Hepatocyte (in vitro differentiated cells): ENCODE measurements at places on chromosomes 2 and 18.

GRCh38 chr2:126895336-126895735 is 3.4 kb upstream of the TEX51 start:
- DNase-seq, result no peak
- H3K27me3 ChIP-seq, result no peaks in the 10 kb centered on the region
- no peaks in the 10 kb centered on the region for H3K36me3 ChIP-seq
- H3K4me1 ChIP-seq, result no peaks in the 10 kb centered on the region
- no peak overlapping the region for H3K4me3 ChIP-seq
- H3K27ac ChIP-seq, result no peak overlapping the region

DNA sequence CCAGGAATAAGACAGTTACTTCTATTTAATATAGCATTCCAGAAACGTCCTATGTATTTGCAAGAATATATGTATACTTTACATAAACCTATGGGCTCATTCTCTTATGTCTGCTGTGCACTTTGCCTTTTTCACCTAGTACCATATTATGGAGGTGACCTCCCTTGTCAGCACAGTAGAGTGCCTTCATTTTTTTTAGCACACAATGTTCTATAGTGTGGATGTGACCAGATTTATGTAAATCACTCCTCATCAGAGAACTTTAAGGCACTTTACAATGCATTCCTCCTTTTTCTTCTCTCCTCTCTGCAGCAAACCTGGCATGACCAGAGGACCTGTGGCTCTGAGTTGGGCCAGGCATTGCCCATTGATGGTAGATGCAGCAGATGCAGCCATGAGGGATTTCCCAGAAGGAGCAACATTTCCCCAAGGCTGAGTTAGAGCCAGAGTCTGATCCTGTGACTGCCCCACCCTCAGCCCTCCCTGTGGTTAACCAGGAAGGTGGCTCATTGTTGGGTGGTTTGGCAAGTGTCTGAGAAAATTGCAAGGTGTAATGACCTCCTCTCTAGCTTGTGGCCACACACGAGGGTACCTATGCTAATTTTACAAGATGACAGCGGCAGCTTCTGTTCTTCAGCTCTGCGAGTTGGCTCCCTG is 76.5 kb upstream of the DLX2 start:
- H3K36me3 ChIP-seq, result no peaks in the 10 kb centered on the region
- H3K27ac ChIP-seq, result no peak overlapping the region
- no peak overlapping the region for H3K4me3 ChIP-seq
- peaks cover 4% of the 10 kb centered on the region for H3K4me1 ChIP-seq
- no peak for DNase-seq
- no peaks in the 10 kb centered on the region for H3K27me3 ChIP-seq

- no peaks in the 10 kb centered on the region for H3K4me1 ChIP-seq
- H3K27me3 ChIP-seq, result no peaks in the 10 kb centered on the region
- H3K4me3 ChIP-seq, result no peak overlapping the region
- DNase-seq, result no peak
Observed at GRCh38 chr2:111235192-111236015, 114.7 kb downstream of the BCL2L11 start.

GRCh38 chr2:167196461-167197252 is 308.4 kb downstream of the XIRP2 start:
- H3K4me3 ChIP-seq, result no peak overlapping the region
- no peaks in the 10 kb centered on the region for H3K36me3 ChIP-seq
- no peak overlapping the region for H3K27ac ChIP-seq
- no peaks in the 10 kb centered on the region for H3K4me1 ChIP-seq

DNA sequence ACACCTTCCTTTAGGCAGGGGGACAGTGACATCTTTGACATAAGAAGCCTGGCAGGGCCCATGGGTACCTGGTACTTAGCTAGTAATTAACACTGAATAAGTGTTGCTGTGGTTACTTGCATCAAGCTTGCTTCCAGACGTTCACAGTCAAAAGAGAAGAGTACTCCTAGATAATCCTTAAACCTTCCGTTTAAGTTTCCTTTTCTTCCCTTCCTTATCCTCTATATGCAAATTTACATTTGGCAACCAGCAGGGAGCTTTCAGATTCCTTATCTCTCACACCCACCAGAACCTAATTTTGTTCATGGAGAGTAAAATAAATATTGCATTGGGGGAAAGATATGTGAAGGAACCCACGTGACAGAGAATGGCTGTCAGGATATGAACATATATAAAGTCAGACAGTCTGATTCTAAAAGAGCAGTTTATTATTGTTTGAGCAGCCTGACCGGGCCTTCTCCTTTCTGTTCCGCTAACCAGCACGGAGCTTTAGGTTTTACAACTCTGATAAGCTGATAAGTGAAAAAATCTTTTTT is 7.8 kb upstream of the RAB31 start:
- no peak overlapping the region for H3K4me3 ChIP-seq
- H3K4me1 ChIP-seq, result peaks cover 7% of the 10 kb centered on the region
- peak; percentile 61 for DNase-seq
- no peaks in the 10 kb centered on the region for H3K27me3 ChIP-seq
- H3K27ac ChIP-seq, result no peak overlapping the region

DNA sequence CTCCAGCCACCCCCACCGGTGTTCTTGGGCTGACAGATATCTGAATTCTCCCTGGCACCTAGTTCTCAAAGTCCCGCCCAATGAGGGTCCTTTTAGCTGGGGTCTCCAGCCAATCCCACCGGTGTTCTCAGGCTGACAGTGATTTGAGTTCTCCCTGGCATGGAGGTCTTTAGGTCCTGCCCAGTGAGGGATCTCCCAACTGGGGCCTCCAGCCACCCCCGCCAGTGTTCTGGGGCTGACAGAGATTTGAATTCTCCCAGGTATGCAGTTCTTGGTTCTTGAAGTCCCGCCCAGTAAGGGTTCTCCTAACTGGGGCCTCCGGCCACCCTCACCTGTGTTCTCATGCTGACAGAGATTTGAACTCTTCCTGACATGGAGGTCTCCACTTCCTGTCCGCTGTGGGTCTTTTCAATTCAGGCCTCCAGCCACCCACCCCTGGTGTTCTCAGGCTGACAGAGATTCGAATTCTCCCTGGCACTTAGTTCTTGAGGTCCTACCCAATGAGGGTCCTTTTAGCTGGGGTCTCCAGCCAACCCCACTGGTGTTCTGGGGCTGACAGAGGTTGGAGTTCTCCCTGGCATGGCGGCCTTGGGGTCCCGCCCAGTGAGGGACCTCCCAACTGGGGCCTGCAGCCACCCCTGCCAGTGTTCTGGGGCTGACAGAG is 154.6 kb downstream of the ANKRD36 start:
- peak; percentile 3 for DNase-seq
- H3K4me3 ChIP-seq, result no peak overlapping the region
- H3K4me1 ChIP-seq, result no peaks in the 10 kb centered on the region
- no peaks in the 10 kb centered on the region for H3K27me3 ChIP-seq
- no peaks in the 10 kb centered on the region for H3K36me3 ChIP-seq

- no peak overlapping the region for H3K4me3 ChIP-seq
- no peak for DNase-seq
- H3K27ac ChIP-seq, result no peak overlapping the region
- no peaks in the 10 kb centered on the region for H3K4me1 ChIP-seq
- H3K27me3 ChIP-seq, result no peaks in the 10 kb centered on the region
- H3K36me3 ChIP-seq, result no peaks in the 10 kb centered on the region
Observed at GRCh38 chr2:51120754-51121280, 88.9 kb upstream of the NRXN1 start.

DNA sequence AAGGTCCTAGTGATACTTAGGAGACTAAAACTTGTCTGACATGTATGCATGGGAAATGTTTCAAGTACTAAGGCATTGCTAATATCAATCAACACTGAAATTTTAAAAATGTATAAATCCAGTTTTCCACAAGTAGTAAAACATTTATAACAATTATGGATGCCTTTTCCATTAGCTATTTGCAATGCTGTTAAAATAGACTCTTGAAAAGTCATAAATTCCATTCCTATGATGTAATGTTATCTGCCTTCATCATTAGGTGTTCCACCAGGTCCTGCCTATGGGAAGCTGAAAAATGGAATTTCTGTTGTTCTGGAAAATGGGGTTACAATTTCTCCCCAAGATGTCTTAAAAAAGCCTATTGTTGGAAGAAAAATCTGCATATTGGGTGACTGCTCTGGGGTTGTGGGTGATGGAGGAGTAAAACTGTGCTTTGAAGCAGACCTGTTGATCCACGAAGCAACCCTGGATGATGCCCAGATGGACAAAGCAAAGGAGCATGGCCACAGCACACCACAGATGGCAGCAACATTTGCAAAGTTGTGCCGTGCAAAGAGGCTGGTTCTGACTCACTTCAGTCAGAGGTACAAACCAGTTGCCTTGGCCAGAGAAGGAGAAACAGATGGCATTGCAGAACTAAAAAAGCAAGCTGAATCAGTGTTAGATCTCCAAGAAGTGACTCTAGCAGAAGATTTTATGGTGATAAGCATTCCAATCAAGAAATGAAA is 18.7 kb downstream of the ELAC1 start:
- peak overlapping the region; percentile 56 for H3K27ac ChIP-seq
- DNase-seq, result no peak
- H3K4me1 ChIP-seq, result peaks cover 4% of the 10 kb centered on the region
- no peaks in the 10 kb centered on the region for H3K36me3 ChIP-seq
- no peaks in the 10 kb centered on the region for H3K27me3 ChIP-seq

DNA sequence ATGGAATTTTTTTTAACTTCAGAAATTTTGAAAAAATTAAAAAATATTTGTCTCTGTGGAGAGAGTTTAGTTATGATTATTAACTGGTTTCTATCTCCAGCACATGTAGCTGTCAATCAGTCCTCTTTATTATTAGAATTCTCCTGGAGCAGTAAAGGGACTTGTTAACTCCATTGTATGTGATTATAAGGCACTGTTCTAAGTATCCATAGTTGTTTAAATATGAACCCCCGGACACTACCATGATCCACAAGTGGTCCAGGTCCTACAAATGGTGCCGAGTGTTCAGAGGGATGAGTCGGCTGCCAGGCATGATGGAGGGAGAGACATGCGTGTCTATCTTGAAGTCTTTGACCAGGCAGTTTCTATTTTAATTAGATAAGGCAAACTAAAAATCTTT is 492 bp downstream of the CHRNA1 start:
- no peak for DNase-seq
- H3K27me3 ChIP-seq, result no peaks in the 10 kb centered on the region
- H3K27ac ChIP-seq, result no peak overlapping the region
- H3K4me3 ChIP-seq, result no peak overlapping the region
- peaks cover 15% of the 10 kb centered on the region for H3K4me1 ChIP-seq
- H3K36me3 ChIP-seq, result no peaks in the 10 kb centered on the region
